ENCODE measurements at places on chromosomes 13 and 19.
A peak's percentile ranks its signal among the peaks of the same experiment; 100 is the strongest.

GRCh38 chr13:48801255-48801654 is 147.5 kb downstream of the CYSLTR2 start:
- H3K36me3 ChIP-seq = no peaks in the 10 kb centered on the region
- no peak overlapping the region for H3K27ac ChIP-seq
- H3K27me3 ChIP-seq = no peaks in the 10 kb centered on the region
- no peaks in the 10 kb centered on the region for H3K4me1 ChIP-seq
- H3K4me3 ChIP-seq = no peak overlapping the region
- DNase-seq = no peak

DNA sequence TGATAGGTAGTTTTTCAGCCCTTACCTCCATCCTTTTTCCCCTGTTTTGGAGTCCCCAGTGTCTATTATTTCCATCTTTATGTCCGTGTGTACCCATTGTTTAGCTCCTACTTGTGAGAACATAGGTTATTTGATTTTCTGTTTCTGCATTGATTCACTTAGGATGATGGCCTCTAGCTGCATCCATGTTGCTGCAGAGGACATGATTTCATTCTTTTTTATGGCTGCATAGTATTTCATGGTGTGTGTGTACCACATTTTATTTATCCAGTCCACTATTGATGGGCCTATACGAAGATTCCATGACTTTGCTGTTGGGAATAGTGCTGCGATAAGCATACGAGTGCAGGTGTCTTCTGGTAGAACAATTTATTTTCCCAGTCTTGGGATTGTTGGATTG is 15.0 kb upstream of the ZNF527 start:
- no peaks in the 10 kb centered on the region for H3K4me1 ChIP-seq
- peaks cover 85% of the 10 kb centered on the region for H3K36me3 ChIP-seq
- H3K27me3 ChIP-seq = no peaks in the 10 kb centered on the region
- no peak for DNase-seq
- no peak overlapping the region for H3K27ac ChIP-seq

DNA sequence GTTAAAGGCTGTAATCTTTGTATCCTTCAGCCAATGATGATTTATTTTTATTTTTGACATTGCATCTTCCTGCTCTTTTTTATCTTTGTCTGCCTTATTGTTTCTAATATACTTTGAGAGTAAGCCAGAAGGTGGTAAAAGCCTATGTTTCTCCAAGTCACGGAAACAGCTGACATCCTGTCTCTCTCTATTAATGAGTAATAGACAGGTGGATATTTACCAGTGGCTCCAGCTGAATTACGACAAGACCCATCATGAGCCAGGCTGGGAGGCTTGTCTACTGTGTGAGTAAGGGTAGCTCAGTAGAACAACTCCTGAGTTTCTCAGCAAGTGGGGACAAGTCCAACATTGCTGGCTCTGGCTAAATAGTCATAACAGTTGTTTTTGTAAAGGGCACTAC is 166.6 kb downstream of the NDFIP2 start:
- DNase-seq = no peak
- no peaks in the 10 kb centered on the region for H3K4me1 ChIP-seq
- no peak overlapping the region for H3K27ac ChIP-seq
- H3K27me3 ChIP-seq = no peaks in the 10 kb centered on the region
- no peaks in the 10 kb centered on the region for H3K36me3 ChIP-seq
- H3K4me3 ChIP-seq = no peak overlapping the region

DNA sequence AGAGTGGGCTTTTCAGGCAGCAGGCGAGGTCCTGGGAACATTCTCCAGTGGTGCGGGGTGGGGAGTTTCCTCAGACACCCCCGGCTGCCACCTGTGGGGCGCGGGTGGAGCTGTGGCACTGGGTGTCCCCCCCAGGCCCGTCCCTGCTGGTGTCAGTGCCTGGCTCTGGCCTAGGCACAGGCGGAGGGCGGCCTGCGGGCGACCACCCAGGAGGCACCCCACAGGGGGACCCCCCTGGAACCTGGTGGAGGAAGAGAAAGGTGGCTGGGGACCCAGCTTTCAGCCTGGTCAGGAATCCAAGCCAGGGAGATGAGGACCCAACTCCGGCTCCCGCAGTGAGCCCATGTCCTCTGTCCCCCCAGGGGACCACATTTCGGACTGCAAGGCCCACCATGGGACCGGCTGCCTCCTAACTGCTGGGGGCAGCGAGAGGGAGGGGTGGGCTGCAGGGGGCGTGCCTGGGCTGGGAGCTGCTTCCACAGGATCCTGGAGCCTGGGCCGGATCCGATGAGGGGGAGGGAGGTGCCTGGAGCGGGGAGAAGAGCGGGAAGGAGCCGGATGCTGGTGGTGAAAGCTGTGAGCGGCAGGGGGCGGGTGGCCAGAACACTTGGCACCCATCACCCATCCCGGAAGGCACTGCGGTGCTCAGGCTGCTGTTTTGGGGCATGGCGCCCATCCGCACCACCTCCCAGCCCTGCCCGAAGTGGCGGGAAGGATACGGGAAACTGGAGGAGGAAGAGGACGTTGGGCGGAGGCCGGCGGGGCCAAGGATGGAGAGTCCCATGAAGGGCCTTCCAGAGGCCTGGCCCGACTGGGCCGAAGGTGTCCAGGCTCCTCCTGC is 5.5 kb upstream of the CTXN1 start:
- peaks cover 16% of the 10 kb centered on the region for H3K4me1 ChIP-seq
- peak overlapping the region; percentile 2 for H3K27ac ChIP-seq
- no peak overlapping the region for H3K4me3 ChIP-seq
- DNase-seq = no peak

GRCh38 chr13:67619995-67620380 is 389.9 kb upstream of the PCDH9 start:
- no peak overlapping the region for H3K27ac ChIP-seq
- DNase-seq = no peak
- no peaks in the 10 kb centered on the region for H3K27me3 ChIP-seq
- no peaks in the 10 kb centered on the region for H3K36me3 ChIP-seq
- no peak overlapping the region for H3K4me3 ChIP-seq

DNA sequence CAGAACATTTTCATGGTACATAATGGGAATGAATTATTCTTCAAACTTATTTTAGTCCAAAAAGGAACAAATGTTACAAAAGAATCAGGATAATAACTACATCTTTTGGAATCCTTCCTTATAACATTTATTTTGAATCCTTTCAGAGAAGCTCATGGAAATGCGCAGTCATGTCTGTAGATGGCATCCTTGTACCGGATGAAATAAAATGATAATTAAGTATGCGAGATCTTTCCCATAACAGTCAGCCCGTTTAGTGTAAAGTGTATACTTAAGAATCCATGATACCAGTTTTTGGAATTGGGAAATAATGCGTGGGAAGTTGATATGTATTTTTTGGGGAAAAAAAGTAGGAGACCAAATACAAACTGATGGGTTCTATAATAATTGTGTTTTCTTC is 418.8 kb downstream of the GPC5 start:
- no peaks in the 10 kb centered on the region for H3K36me3 ChIP-seq
- no peaks in the 10 kb centered on the region for H3K4me1 ChIP-seq
- no peak overlapping the region for H3K4me3 ChIP-seq
- no peak overlapping the region for H3K27ac ChIP-seq
- H3K27me3 ChIP-seq = no peaks in the 10 kb centered on the region

- no peaks in the 10 kb centered on the region for H3K27me3 ChIP-seq
- peaks cover 92% of the 10 kb centered on the region for H3K4me1 ChIP-seq
- no peak overlapping the region for H3K4me3 ChIP-seq
These were observed 24.2 kb downstream of the SH3GL1 start for GRCh38 chr19:4376028-4376670.

DNA sequence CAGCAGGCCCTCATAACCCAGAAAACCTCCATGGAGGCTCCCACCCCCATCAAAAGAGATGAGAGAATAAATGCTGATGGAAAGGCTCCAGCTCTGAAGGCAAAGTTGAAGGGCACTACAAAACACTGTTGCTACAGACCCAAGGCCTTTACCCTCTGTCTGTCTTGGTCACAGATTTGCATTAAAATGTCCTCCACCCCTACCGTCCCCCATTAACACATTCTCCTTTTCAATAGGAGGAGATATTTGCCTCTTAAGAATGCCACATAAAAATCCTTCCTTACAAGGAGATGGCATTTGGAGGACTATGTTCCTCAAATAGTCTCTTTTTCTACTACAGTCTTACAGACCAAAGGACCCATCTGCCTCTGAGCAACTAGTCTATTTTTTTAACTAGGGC is 361.5 kb downstream of the ENOX1 start:
- no peak overlapping the region for H3K4me3 ChIP-seq
- DNase-seq = no peak
- no peak overlapping the region for H3K27ac ChIP-seq
- no peaks in the 10 kb centered on the region for H3K36me3 ChIP-seq
- H3K27me3 ChIP-seq = no peaks in the 10 kb centered on the region

- no peaks in the 10 kb centered on the region for H3K4me1 ChIP-seq
- no peaks in the 10 kb centered on the region for H3K36me3 ChIP-seq
- no peak for DNase-seq
- no peaks in the 10 kb centered on the region for H3K27me3 ChIP-seq
- no peak overlapping the region for H3K27ac ChIP-seq
These were observed 188.7 kb downstream of the TM9SF2 start for GRCh38 chr13:99689955-99690354.
